ENCODE measurements at places on chromosomes 2 and 18. TPM values are rescaled to one million over a fixed set of nuclear protein-coding genes. Genes with fewer than 3 reads are reported as not detected.

GRCh38 chr2:104563398-104563996, 290.4 kb upstream of the POU3F3 start:
- H3K27me3 ChIP-seq, result no peaks in the 10 kb centered on the region
- no peaks in the 10 kb centered on the region for H3K36me3 ChIP-seq
- H3K4me3 ChIP-seq, result no peak overlapping the region
- H3K4me1 ChIP-seq, result no peaks in the 10 kb centered on the region
- no peak for DNase-seq

DNA sequence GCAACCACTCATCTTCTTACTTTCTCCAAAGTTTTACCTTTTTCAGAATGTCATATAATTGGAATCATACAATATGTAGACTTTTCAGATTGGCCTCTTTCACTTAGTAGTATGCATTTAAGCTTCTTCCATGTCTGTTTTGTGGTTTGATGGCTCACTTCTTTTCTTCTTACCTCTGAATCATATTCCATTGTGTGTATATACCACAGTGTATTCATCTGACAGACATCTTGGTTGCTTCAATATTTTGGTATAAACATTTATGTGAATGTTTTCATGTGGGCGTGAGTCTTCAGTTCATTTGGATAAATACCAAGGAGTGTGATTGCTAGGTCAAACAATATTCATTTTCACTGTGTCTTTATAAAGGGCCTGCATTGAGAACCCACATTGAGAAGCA, 136.1 kb upstream of the NOSTRIN start:
- H3K27ac ChIP-seq, result no peak overlapping the region
- H3K4me3 ChIP-seq, result no peak overlapping the region
- H3K4me1 ChIP-seq, result no peaks in the 10 kb centered on the region
- no peaks in the 10 kb centered on the region for H3K27me3 ChIP-seq

- no peak for DNase-seq
- H3K4me3 ChIP-seq, result no peak overlapping the region
- H3K27ac ChIP-seq, result no peak overlapping the region
- no peaks in the 10 kb centered on the region for H3K36me3 ChIP-seq
- no peaks in the 10 kb centered on the region for H3K27me3 ChIP-seq
These were observed 53.7 kb upstream of the TANC1 start for GRCh38 chr2:158914731-158915130.

- H3K4me3 ChIP-seq, result no peak overlapping the region
- peak; percentile 26 for DNase-seq
- H3K27me3 ChIP-seq, result no peaks in the 10 kb centered on the region
These were observed 24.8 kb upstream of the LMAN1 start for GRCh38 chr18:59383851-59384250.

Gene ARL5A
- total RNA-seq, result 40.0 TPM

DNA sequence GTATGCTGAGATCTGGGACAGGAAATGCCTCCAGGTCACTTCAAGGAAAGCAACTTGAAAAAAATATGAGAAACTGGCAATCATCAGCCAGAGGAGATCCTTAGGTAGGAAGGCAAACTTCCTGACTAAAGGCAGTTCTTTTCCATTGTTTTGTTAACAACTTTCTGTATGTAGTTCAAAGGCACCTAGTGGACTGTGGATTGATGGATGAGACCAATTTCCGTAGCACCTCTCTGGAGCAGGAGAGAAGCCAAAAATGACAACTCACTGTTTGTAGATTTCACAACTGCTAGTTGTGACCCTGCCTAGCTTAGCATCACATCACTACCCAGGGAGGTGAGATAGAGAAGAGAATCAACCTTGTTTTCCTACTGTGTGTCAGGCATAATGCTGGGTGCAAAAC, 21.8 kb upstream of the NOSTRIN start:
- H3K36me3 ChIP-seq, result no peaks in the 10 kb centered on the region
- H3K4me1 ChIP-seq, result peaks cover 10% of the 10 kb centered on the region
- H3K27ac ChIP-seq, result peak overlapping the region; percentile 27
- no peak overlapping the region for H3K4me3 ChIP-seq
- DNase-seq, result no peak

DNA sequence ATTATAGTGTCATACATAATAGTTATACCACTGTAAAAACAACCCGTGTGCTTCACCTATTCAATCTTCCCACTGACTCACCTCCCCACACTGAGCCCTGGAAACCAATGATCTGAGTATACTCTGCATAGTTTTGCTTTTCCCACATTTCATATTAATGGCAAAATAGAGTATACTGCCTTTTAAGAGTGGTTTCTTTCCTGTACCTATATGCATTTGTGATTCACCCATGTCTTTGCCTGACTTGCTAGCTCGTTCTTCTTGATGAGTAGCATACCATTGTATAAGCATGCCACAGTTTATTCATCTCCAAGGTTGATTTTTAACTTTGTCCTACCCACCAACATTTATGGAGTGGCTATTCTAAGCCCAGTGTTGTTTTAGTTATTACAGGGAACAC, 686.4 kb downstream of the PLCL1 start:
- H3K36me3 ChIP-seq, result no peaks in the 10 kb centered on the region
- no peaks in the 10 kb centered on the region for H3K4me1 ChIP-seq
- no peaks in the 10 kb centered on the region for H3K27me3 ChIP-seq
- H3K4me3 ChIP-seq, result no peak overlapping the region
- H3K27ac ChIP-seq, result no peak overlapping the region

- H3K27me3 ChIP-seq, result no peaks in the 10 kb centered on the region
- no peak overlapping the region for H3K27ac ChIP-seq
- no peak for DNase-seq
- no peak overlapping the region for H3K4me3 ChIP-seq
- H3K36me3 ChIP-seq, result no peaks in the 10 kb centered on the region
- H3K4me1 ChIP-seq, result no peaks in the 10 kb centered on the region
These were observed 126.8 kb downstream of the KCTD1 start for GRCh38 chr18:26421503-26421902.

- H3K4me3 ChIP-seq, result no peak overlapping the region
- H3K27me3 ChIP-seq, result no peaks in the 10 kb centered on the region
- H3K36me3 ChIP-seq, result no peaks in the 10 kb centered on the region
- no peak for DNase-seq
These were observed 6.5 kb upstream of the SMAD2 start for GRCh38 chr18:47936952-47937351.

- no peaks in the 10 kb centered on the region for H3K4me1 ChIP-seq
- H3K27ac ChIP-seq, result no peak overlapping the region
- DNase-seq, result no peak
These were observed 99.9 kb downstream of the DYM start for GRCh38 chr18:49360582-49360981.

Gene DYSF
- total RNA-seq, result 6.4 TPM

- H3K4me3 ChIP-seq, result no peak overlapping the region
- H3K36me3 ChIP-seq, result peaks cover 20% of the 10 kb centered on the region
- DNase-seq, result no peak
These were observed 4.7 kb upstream of the IL1RL2 start for GRCh38 chr2:102181919-102182635.

DNA sequence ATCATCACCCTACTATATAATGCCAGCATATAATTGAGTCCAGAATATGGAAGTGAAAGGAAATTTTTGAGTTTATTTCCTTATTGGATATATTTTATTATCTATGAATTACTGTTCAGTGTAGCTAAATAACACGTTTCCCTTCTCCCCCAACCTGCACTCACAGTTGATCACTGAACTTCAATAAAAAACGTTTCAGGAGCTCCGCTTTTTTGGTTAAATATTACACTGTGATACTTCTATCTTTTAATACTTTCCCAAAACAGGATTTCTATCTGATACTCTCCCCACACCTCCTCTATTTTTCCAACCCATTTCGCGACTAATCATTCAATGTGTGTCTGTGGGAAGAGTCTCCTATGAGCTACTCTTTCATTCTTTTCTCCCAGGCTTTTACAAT, 7.2 kb downstream of the VSNL1 start:
- no peaks in the 10 kb centered on the region for H3K36me3 ChIP-seq
- no peak for DNase-seq
- H3K27me3 ChIP-seq, result peaks cover 6% of the 10 kb centered on the region
- H3K4me1 ChIP-seq, result no peaks in the 10 kb centered on the region
- H3K4me3 ChIP-seq, result no peak overlapping the region

DNA sequence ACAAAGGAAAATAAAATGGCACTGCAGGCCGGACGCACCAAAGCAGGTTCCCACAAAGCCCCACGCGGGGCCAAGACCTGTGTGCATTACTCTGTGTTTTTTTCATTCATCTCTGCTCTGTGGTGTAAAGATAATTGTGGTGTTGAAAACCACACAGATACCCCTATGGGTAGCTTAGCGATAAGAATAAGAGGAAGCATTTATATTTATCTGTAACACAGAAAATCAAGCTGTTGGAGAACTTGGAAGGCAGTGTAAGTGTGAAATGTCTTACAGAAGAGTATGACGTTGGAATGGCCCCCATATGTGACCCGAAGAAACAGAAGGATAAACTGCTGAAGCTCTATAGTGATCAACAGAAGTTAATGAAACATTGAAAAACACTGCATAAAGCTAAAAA, 20.3 kb upstream of the MARCO start:
- DNase-seq, result no peak

Gene MYCN
- total RNA-seq, result 5.3 TPM

GRCh38 chr2:173400760-173401159, 46.1 kb downstream of the CDCA7 start:
- H3K36me3 ChIP-seq, result no peaks in the 10 kb centered on the region
- DNase-seq, result no peak
- H3K27ac ChIP-seq, result no peak overlapping the region
- peaks cover 10% of the 10 kb centered on the region for H3K27me3 ChIP-seq

- DNase-seq, result peak; percentile 5
- no peaks in the 10 kb centered on the region for H3K4me1 ChIP-seq
- no peak overlapping the region for H3K4me3 ChIP-seq
- H3K27me3 ChIP-seq, result no peaks in the 10 kb centered on the region
- no peaks in the 10 kb centered on the region for H3K36me3 ChIP-seq
These were observed 4.4 kb downstream of the KLHL41 start for GRCh38 chr2:169513926-169514325.

DNA sequence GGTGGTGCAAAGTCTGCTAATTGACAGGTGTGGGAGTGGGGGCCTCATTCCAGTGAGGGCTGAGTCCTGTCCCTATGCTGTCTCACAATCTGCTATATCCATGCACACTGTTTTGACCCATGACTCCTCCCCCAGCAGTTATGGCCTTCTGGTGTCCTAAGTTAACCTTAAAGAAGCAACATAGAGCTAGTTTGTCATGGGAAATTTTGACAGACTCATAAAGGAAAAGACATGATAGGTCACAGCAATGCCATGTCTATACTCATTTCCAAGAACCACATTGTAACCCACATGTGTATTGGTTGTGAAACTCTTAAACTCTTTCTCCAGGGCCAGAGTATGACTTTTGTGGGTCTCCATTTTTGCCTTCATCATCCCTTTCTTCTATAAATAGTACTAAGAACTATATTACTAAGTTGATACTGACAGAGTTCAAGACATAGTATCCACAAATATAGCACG, 78.2 kb upstream of the SLC1A4 start:
- H3K27ac ChIP-seq, result no peak overlapping the region
- H3K36me3 ChIP-seq, result no peaks in the 10 kb centered on the region
- H3K4me1 ChIP-seq, result no peaks in the 10 kb centered on the region
- DNase-seq, result no peak
- no peaks in the 10 kb centered on the region for H3K27me3 ChIP-seq

GRCh38 chr2:10414591-10414990, 33.5 kb downstream of the ODC1 start:
- H3K36me3 ChIP-seq, result peaks cover 6% of the 10 kb centered on the region
- peaks cover 26% of the 10 kb centered on the region for H3K4me1 ChIP-seq
- DNase-seq, result peak; percentile 53
- peak overlapping the region; percentile 26 for H3K27ac ChIP-seq
- H3K4me3 ChIP-seq, result no peak overlapping the region

DNA sequence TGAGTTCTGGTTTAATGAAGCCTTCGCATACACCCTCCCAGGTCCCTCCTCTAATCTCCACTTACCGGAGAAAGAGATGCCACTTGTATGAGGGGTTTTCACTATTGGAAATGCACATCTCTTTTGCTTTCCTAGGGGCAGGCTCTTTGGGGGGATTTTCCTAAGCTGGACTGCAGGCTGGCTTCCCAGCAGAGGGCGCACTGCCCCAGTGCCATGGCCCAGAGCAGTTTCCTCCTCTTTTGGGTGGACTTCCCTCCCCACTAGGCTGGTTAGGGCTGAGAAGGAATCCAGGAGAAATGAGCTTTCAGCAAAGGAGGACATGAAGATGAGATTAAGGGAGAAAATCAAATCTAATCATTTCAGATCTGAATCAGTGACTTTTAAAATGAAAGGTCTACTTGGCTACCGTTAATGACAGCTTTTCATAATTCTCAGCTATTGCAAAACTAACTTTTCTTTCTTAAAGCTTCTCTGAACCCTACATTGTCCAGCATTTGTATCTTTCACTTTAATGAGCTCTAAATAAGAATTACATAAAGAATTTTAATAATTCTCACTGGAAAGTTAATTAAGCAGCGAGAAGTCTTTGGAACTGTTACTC, 784.1 kb upstream of the FANCL start:
- H3K27me3 ChIP-seq, result no peaks in the 10 kb centered on the region
- DNase-seq, result peak; percentile 73
- H3K4me1 ChIP-seq, result no peaks in the 10 kb centered on the region
- H3K27ac ChIP-seq, result no peak overlapping the region

Gene FEV
- not detected for total RNA-seq

- peaks cover 25% of the 10 kb centered on the region for H3K36me3 ChIP-seq
- peak overlapping the region; percentile 35 for H3K27ac ChIP-seq
- no peak overlapping the region for H3K4me3 ChIP-seq
These were observed 36.0 kb downstream of the WDFY1 start for GRCh38 chr2:223909001-223909741.

Gene PLCL1
- 28.7 TPM for total RNA-seq

DNA sequence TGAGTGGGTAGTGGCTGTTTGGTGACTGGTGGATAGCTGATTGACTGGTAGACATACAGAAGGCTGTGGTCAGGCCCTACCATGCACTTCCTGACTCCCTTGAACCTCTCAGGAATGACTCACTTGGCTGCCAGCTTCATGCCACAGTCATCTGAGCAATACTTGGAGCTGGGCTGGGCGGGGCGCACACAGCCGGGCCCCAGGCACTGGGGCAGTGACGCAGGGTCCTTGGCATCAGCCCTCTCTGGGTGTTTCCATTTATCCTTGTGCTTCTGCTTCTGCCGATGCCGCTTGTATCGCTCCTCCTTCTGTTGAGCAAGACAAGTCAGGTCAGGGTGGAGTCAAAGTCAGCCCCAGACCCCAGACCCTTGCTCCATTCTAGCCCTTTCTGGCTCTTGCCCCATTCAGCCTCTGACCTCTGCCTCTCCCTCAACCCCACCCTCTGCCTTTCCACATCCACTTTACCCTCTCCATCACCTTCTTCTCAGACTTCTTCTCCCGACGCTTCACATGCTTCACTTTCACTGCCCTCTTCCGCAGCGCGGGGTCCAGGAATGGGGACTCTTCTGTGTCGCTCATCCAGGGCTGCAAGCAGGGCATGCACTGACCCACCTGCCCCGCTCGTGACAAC, 3.0 kb upstream of the MBD1 start:
- H3K36me3 ChIP-seq, result peaks cover 46% of the 10 kb centered on the region
- no peak for DNase-seq
- no peak overlapping the region for H3K27ac ChIP-seq

- no peaks in the 10 kb centered on the region for H3K4me1 ChIP-seq
- H3K4me3 ChIP-seq, result no peak overlapping the region
These were observed 193.0 kb upstream of the NETO1 start for GRCh38 chr18:73060666-73061288.
